ENCODE measurements at places on chromosomes 6 and 20. TPM values are rescaled to one million over a fixed set of nuclear protein-coding genes. Genes with fewer than 3 reads are reported as not detected.

The ETV7 gene
- total RNA-seq: 1.7 TPM

The CST3 gene
- 483 TPM for total RNA-seq

The GABRR2 gene
- total RNA-seq: 0.92 TPM

The AVP gene
- total RNA-seq: not detected

The SH3BGRL2 gene
- 40.0 TPM for total RNA-seq

The WDR27 gene
- 61.2 TPM for total RNA-seq

The TFAP2C gene
- 71.7 TPM for total RNA-seq

The SLC17A3 gene
- total RNA-seq: not detected

The RIPPLY2 gene
- total RNA-seq: 1.6 TPM

The PRRC2A gene
- total RNA-seq: 235 TPM

The PROCR gene
- 5.8 TPM for total RNA-seq

The THBD gene
- total RNA-seq: 1.5 TPM
